ENCODE measurements at places on chromosomes 5 and 9.

GRCh38 chr5:133473291-133473690, 139.1 kb downstream of the FSTL4 start:
- DNase-seq = no peak

GRCh38 chr5:16809395-16810207, 126.5 kb downstream of the MYO10 start:
- no peak for DNase-seq

DNA sequence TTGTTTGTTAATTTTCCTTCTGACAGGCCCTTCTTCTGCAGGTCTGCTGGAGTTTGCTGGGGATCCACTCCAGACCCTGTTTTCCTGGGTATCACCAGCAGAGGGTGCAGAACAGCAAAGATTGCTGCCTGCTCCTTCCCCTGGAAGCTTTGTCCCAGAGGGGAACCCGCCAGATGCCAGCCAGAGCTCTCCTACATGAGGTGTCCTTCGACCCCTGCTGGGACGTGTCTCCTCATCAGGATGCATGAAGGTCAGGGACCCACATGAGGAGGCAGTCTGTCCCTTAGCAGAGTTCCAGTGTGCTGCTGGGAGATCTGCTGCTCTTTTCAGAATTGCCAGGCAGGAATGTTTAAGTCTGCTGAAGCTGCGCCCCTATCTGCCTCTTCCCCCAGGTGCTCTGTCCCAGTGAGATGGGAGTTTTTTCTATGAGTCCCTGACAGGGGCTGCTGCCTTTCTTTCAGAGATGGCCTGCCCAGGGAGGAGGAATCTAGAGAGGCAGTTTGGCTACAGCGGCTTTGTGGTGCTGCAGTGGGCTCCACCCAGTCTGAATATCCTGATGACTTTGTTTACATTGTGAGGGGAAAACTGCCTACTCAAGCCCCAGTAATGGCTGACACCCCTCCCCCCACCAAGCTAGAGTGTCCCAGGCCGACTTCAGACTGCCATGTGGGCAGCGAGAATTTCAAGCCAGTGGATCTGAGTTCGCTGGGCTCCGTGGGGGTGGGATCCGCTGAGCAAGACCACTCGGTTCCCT, 772.0 kb upstream of the FAM174A start:
- DNase-seq = no peak

- DNase-seq = no peak
Observed at GRCh38 chr5:167966979-167967378, 324.5 kb upstream of the WWC1 start.

DNA sequence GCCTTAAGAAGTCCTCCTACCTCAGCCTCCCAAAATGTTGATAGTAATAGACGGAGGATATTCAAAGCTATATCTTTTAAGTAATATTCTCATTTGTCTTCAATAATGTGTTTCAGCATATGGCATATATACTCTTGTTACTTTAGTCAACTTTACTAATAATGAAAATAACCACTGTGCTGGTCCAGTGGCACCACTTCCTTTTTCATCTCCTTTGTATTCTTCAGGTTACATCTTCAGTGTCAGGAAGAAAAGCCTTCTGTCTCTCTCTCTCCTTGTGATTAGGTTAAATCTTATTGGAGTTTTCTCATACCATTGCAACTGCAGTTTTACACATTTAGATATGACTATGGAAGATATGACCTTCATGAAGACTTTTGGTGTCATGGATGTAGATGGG, 31.3 kb downstream of the PARP8 start:
- DNase-seq = no peak

DNA sequence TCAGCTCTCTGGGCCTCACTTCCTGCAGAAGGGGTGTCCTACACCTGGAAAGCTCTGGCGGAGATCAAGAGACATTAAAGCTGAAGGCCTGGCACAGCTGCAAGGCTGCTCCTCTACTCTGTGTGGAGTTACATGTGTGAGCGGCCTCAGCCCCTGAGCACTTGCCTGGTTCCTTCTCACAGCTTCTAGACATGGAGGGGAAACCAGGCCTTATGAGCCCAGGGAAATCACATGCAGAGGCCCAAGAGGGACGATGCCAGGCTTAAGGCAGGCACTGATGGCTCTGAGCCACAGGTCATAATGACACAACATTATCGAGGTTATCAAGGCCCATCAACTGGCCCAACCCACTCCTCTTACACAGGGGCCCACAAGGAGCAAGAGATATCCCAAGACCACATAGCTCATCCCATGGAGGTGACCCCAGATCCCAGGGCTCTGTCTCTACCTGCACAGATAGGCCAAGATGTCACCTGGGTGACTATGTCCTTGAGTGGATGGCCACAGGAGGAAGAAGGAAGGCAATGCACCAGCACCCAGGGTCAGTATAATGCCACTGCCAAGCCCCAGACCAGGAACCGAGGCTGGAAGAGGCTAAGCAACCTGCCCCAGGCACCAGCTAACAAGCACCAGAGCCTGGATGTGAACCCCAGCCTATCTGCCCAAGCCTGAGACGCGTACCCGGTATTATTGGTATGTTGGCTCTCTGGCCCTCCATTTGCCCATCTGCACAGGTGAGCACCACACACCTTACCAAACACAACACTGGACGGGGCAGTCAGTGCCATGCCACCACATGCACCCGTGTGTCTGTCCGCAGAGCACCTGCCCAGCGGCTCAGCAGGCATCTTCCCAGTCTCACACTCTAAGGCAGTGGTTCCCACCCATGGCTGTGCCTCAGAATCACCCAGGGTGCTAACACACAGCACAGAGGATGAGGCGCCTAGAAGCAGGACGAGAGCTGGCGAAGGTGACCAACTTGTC, 143.3 kb downstream of the GABBR2 start:
- DNase-seq = no peak

- DNase-seq = no peak
Observed at GRCh38 chr5:148855249-148856008, 29.0 kb downstream of the ADRB2 start.

Data from stimulated activated CD4-positive, alpha-beta T cell treated with anti-CD3 and anti-CD28 coated beads, TNF-alpha, amount 100 ng/mL, for 24 hours (primary cell).